ENCODE measurements at places on chromosomes 13 and 19.

DNA sequence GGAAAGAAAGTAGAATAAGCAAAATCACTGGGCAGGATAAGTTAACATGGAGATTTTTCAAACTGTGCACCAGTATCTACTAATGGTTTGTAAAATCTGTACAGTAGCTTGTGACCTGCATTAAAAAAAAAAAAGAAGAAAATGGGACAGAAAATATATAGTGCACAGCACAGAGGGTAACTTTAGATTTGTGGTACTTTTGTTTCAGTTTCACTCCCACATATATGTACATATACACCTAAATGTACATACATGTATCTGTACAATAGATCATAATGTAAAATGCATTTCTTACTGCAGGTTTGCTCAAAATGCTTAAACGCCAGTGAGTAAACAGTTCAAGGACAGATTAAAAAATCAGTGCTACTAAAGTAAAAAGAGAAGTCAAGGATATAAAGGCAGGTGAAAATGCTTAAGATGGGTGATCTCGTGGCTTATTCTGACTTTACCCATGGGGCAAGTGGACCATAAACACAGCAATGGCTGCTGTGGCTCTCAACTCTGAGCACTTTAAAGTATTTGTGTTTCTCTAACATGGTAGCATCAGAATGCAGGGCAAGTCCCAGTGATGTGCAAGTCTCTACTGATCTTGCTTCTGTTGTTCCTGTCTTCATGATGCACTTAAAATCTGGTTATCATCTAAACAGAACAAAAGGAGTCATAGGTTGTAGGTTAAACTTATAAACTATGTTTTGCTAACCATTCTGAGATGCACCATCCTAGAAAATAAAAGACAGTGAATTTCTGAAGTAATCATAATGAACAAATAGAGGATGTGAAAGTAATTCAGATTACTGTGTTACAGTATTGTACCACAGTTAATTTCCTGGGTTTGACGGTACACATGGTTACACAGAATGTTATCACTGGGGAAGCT lies 112.3 kb downstream of the MIPEP start:
- DNase-seq: no peak

DNA sequence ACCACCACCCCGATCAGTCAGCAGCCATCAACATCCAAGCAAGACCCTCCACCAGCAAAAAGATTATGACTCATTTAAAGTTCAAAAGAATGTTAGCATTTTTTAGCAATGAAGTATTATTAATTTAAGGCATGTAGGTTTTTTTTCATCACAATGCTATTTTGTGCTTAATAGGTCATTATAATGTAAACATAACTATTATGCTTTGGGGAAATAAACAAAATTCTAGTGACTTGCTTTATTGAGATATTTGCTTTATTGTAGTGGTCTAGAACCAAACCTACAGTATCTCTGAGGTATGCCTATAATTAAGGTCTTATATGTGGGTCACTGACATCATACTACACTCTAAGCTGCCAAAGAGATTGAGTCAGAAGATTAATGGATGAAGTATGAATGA lies 20.0 kb downstream of the KLF12 start:
- DNase-seq: no peak

DNA sequence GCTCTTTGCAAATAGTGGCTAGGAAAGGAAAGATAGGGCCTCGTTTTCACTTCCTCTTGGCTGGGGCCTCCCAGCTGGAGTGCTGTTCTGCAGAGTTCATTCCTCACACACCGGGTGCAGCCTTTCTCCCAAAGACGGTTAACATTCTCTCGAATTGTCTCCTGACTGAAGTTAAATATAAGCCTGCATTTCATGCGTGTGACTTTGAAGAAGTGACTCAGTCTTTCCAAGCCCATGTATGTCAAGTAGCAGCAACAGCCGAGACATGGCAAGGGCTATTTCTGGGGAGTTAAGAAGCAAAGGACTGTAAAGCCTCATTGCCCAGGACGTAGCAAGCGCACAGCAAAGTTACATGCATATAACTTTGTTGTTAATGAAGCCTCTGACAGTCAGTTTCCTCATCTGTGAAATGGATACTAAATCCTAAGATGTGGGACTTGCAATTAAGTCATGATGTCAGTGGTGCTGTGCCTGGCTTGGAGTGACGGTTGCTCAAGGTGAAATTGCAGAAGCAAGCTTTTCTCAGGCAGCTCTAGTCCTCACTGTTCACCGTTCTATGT lies 502.4 kb downstream of the MYO16 start:
- no peak for DNase-seq

DNA sequence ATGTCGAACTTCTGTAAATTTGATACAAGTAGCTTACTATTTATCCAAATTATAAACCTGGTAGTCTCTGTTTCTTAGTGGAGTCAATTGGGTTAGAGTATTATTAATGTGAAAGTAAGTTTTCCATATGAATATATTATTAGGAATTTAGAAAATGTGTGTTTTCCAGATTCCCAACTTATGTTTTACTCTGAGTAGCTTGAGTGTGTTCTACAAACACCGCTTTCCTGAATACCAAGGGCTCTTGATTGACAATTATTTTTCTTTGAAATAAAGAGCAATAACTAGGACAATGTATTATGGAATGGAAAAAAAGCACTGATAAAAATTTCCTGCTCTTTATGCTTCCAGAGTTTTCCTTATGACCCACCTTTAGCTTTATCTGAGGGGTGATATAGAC lies 233.6 kb downstream of the POSTN start:
- DNase-seq: no peak

DNA sequence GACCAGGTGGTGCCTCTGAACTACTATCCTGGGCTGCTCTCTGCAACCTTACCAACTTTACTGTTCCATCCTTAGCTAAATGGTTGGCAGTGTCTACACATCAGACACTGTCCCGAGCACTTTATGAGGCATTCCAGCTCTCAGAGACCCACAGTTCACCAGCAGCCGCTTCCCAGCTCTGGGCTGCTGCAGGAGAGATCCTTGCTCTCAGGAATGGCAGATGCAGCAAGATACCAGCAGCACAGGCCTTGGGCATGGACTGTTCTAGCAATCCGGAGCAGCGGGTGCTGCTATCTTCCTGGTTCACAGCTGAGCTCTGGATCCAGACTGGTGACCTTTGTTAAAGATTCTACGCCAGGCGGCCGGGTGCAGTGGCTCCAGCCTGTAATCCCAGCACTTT lies 3.3 kb upstream of the LPAR2 start:
- DNase-seq: no peak

- DNase-seq: peak; percentile 81
Observed at GRCh38 chr19:23762884-23763711, 4.4 kb upstream of the ZNF681 start.

DNA sequence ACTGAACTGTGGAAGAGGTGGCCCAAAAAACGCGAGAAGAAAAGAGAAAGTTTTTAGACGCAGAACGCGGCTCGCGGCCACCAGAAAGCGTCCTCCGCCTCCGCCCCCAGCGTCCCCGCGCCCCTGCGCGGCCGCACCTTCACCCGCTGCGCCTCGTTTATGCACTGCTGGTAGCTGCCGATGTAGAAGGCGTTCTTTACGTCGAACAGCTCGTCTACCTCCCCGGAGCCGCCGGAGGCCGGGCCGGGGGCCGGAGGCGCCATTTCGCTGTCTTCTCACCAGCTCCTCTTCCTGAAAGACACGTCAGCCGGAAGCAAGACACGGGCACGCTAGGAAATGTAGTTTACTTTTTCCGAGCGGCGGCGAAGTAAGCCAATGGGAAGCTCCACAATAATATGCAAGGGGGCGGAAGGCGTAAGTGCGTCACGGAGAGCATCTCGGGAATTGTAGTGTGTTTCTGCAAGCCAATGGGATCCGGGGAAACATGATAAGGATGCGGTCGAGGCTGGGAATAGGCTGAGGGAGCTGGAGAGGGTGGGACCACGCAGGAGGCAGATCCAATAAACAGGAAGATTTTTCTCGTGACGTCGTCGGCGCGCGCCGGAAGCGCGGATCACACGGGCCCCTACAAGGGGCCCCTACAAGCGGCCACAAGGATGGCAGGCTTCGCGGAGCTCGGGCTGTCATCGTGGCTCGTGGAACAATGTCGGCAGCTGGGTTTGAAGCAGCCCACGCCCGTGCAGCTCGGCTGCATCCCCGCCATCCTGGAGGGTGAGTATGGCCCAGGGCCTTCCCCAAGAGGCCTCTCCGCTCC lies at the start of the genes COPE and DDX49:
Gene COPE, minus strand, starts transcription at position 302 of the 814 bp plus-strand sequence. Its CDS starts 39 bp downstream, at position 263.
Gene DDX49, plus strand, starts transcription at position 630 of the 814 bp plus-strand sequence. Its CDS starts 27 bp downstream, at position 657.
- peak; percentile 99 for DNase-seq

DNA sequence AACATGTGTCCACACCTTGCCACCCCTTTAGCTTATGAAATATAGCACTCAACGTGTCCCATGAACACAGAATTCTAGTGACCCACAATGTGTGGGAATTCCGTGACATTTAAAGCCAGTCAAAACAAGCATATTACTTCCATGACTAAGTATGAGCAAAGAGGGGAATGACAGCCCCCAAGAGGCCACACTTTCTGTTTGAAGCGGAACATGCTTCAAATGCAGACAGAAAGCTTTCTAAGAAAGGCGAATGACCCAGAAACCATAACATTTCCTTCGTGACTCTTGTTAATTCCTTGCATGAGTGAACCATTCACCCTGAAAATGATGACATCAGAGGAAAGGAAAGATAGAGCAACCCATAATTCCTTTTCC lies 122.0 kb upstream of the FNDC3A start:
- no peak for DNase-seq

DNA sequence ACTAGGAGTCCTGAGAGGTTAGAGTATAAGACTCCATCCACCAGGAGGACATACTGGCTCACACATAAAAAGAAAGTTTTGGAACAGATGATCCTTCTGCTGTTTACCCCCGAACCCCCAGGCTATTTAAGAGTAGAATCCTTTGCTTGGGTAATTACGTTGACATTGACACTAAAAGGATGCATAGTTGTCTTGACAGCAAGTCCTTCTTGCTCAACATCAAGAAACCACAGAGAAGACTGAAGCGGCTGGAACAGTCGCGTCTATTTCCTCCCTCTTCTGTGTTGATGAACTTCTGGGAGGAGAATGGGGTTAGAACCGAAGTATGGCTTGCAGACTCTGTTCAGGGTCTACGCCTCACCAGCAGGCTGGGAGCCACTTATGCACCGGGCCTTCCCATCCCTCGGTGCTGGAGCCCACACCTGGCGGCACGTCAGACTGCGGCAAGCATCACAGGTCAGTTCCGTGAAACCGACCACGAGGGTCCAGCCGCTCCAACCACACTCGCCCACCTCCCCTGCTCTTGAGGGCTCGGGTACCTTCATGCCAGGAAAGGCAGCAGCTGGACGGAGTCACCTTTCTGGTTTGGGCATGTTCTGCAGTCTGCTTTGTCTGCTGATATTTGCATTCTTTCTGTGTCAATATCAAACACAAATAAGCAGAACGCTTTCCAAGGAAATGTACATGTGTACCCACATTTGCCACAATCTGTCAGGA lies 42.4 kb upstream of the RANBP3 start:
- DNase-seq: no peak

DNA sequence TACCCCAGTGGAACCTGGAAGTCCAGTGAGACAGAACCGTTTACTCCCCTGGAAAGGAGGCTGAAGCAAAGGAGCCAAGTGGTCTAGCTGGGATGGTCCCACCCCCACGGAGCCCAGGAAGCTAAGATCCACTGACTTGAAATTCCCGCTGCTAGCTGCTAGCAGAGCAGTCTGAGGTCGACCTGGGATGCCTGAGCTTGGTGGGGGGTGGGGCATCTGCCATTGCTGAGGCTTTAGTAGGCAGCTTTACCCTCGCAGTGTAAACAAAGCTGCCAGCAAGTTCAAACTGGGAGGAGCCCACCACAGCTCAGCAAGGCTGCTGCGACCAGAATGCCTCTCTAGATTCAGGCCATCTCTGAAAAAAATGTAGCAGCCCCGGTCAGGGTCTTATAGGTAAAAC lies 437.0 kb downstream of the SUCLA2 start:
- DNase-seq: no peak

DNA sequence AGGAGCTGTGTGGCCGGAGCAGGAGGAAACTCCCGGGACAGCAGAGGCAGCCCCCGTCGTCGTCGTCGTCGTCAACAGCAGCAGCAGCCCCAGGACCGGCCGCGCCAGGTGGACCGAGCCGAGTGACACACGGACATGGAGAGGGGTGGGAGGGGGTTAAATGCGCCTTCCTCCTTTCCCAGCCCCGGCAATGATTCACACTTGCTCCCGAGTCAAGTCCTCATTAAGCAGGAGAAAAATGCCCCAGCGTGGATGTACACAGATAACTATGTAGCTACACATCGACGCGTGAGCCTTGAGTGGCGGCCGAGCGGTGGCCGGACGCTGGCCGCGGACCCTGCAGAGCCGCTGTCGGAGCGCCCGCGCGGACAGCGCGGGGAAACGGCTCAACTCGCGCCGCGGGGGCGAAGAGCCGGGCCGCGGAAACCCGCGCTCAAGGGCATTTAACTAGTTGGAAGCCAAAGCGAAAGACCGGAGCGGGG lies 645 bp downstream of the UBL3 start:
- DNase-seq: peak; percentile 13

GRCh38 chr13:92463134-92463533 lies 763.5 kb upstream of the GPC6 start:
- no peak for DNase-seq

DNA sequence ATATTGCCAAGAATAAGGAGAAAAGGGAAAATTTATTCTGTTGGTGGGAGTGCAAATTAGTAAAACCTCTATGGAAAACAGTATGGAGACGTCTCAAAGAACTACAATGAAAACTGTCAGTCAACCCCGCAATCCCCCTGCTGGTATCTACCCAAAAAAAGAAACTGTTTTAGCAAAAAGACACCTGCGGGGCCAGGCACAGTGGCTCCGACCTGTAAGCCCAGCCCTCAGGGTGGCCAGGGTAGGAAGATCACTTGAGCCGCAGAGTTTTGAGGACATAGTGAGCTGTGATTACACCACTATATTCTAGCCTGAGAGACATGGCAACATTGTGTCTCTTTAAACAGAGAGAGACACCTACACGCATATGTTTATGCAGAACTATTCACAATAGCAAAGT lies 37.5 kb upstream of the SLITRK1 start:
- no peak for DNase-seq

- DNase-seq: no peak
Observed at GRCh38 chr13:102693776-102694175, 1.1 kb downstream of the METTL21C start.

- DNase-seq: no peak
Observed at GRCh38 chr13:31069808-31070534, 91.7 kb downstream of the HSPH1 start.

GRCh38 chr13:24023073-24023472 lies 125.8 kb upstream of the C1QTNF9B start:
- DNase-seq: no peak
